Stimulated activated CD8-positive, alpha-beta memory T cell treated with anti-CD3 and anti-CD28 coated beads, Interleukin-7, amount 100 ng/mL, for 24 hours (primary cell): ENCODE measurements at places on chromosomes 2 and 18.

DNA sequence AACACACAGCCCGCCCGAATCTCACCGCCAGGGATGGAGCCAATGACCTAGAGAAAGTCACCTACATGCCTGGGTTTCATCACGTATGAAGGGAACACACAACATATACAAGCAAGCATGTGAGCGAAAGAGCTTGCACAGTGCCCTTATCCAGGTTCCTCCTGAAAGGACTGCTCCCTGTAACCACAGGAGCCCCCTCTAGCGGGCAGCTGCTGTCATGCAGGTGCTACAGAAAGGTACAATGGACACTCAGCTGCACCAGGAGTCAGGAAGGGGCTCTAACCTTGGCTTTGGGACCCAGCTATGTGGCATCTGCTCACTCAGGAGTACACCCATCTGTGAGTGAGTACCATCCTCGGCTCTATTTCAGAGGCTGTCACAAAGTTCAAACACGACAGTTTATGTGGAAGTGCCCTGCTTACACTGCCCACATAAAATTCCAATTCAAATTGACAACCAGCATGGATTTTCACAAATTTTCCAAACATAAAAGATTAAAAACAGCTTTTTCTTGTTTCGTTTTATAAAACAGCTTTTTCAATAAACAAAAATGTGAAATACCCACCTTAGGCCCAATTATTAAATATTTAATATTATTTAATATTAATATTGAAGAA lies 3.5 kb downstream of the NDUFA10 start:
- DNase-seq: peak; percentile 42

GRCh38 chr2:236557306-236558030 lies 12.2 kb upstream of the ACKR3 start:
- DNase-seq: no peak

DNA sequence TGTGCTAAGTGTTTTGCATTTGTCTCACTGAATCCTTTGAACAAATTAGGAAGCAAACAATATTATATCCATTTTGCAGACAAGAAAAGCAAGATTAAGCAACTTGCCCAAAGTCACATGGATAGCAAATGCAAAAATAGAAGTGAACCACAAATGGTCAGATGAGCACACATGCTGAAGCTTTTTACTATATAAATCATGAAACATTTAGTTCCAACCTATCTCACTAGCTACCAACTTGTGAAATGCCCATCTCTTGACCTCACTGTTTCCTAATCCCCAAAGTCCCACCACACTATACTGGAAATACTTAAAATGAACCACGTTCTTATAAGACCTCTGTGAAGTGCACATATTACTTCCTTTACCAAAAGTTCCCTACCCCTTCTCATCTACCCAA lies 380.5 kb downstream of the ERBB4 start:
- DNase-seq: no peak

- no peak for DNase-seq
Observed at GRCh38 chr2:158835431-158835830, 40.3 kb downstream of the DAPL1 start.

GRCh38 chr2:11753452-11753885 lies 7.0 kb downstream of the LPIN1 start:
- no peak for DNase-seq

DNA sequence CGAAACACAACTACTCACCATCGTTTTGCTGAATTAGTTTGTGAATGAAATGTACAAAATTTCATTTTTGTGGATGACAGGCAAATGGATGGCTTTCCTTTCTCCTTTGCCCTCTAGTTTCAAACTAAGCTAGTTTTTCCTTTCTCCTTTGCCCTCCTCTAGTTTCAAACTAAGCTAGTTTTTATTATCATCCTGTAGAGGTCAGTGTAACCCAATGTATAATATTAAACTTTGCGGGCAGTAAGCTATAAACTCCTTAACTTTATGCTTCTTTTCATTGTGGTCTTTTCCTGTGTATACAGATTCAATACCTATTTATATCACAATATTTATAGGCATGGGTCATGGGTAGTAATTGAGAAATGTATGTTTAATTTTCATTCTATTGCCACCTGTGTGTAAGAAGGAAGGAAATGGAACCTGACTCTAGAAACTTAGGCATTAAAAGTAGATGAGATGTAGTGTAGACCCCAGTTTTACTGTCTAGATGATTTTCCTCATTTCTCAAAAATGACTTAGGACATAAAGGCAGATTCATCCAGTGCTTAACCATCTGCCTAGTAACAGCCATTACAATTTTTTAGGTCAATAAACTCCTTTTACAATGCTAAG lies 58.1 kb downstream of the MAP3K19 start:
- DNase-seq: no peak

DNA sequence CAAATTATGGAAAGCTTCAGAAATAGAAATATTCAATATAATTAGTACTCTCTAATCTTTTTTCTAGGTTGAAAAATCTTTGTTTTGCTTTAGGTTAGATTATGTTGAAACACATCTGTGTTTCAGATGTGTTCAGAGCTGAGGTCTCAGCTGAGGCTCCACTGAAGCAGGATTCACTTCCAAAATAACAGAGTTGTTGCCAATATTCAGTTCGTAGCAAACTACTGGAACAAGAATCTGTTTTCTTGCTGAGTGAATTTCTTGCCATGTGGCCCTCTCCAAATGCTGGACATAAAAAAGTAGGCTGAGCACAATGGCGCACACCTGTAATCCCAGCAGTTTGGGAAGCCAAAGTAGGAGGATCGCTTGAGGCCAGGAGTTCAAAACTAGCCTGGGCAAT lies 8.7 kb downstream of the PHOSPHO2 start:
- no peak for DNase-seq

GRCh38 chr2:3814706-3815245 lies 111.4 kb downstream of the DCDC2C start:
- DNase-seq: no peak

DNA sequence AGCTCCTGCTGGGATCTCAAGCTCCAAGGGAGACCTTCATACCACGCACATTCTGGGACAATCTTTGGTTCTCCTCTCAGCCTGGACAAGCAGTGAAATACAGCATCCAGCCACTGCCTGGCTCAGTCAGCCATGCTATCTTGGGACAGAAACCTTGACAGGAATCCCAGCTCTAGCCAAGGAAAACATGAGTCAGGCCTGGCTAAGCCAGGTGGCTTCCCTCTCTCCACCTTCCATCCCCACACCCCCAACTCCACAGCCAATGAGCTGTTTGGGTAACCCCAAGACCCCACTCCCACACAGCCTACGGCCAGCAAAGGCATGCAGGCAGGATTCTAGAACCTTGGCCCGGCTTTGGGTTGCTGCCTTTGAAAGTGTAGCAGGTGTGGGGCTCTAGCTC lies 64.9 kb downstream of the MCFD2 start:
- no peak for DNase-seq

GRCh38 chr18:33404244-33404873 lies 36.2 kb downstream of the CCDC178 start:
- no peak for DNase-seq

GRCh38 chr2:110832740-110833139 lies 100.4 kb downstream of the ACOXL start:
- no peak for DNase-seq

DNA sequence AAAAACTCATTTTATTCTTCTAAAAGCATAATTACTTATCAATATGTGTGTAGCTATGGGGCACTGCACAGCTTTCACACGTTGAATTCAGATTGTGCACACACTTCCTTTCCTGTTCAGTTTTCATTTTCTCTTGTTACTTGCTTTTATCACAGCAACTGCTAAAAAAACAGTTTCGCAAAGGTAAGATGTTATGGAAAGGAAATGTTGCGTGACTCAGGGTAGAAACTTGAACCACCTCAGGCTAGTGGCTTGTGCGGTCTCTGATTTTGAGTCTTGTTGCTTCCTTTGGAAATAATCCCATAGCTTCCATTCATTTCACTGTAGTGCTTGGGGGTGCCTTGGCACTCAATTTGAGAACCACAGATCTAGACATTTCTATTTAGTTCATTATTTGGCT lies 171.9 kb downstream of the FMNL2 start:
- no peak for DNase-seq

GRCh38 chr2:71346065-71346464 lies 14.5 kb downstream of the ZNF638 start:
- no peak for DNase-seq
